ENCODE measurements at places on chromosomes 2 and 18.

DNA sequence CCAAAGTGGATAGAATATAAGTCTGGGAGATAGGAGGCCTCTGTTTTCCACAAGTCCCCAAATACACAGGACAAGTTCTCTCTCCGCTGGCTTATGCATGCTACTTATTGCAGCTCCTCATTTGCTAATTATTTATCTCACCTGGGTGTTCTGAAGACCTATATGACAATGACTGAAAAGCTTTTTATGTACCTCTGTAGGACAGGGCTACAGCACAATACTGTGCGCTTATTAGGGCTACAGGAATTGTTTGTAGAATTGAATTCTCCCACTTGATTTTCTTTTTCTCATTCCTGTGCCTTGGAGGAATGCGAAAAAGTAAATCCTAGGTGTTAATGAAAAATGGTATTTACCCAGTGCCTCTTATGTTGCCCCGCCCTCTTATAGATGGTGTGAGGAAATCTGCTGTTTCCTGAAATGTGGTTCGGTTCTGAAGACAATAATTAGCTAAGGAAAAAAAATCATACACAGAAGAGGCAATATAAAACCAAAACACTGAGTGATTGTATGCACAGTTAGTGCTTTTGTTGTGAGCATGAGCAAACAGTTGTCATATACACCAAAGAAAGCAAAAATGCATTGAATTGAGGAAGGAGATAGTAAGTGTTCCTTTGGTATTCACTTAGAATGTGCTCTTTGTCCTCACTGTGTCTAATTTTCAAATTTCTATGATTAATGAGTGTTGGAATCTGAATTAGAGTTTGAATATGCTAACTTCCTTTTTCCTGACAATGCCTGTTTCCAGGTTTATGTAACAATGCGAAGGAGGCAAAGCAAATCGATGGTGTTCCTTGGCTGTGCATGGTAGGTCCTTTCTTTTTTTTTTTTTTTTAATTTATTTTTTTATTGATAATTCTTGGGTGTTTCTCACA, 78.7 kb upstream of the PNPT1 start:
- no peak for DNase-seq

DNA sequence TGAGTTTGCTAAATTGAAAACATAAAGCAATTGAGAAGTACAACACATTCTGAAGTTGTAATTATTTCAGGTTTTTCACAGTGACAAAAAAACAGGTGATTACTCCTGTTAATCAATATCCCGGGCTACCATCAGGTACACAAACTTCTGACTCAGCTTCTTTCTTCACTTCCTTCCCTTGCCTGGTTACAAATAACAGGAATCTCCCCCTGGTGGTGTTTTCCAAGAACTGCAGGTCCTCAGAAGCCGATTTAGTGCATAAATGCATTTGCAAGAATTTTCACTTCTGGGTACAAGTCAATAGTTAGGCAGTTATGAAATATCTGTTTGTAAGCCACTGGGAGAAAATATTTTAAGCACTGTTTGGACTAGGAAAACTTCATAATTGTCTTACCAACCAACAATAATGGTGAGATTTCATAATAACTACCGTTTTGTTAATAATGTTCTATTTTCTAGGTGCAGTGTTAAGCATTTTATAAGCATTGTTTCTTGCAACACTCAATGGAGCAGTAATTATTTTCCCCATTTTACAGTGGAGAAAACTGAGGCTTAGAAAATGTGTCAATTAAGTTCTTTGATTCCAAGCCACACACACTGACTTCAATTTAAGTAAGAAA, 12.4 kb upstream of the GMCL1 start:
- DNase-seq: peak; percentile 38

GRCh38 chr2:15041429-15041837, 408.9 kb downstream of the LRATD1 start:
- DNase-seq: no peak

GRCh38 chr2:230234845-230235244, 9.3 kb downstream of the SP140 start:
- no peak for DNase-seq

GRCh38 chr2:71129114-71129901, 721 bp downstream of the MCEE start:
- no peak for DNase-seq

- DNase-seq: no peak
These were observed 60.1 kb upstream of the DLX2 start for GRCh38 chr2:172162739-172163336.

DNA sequence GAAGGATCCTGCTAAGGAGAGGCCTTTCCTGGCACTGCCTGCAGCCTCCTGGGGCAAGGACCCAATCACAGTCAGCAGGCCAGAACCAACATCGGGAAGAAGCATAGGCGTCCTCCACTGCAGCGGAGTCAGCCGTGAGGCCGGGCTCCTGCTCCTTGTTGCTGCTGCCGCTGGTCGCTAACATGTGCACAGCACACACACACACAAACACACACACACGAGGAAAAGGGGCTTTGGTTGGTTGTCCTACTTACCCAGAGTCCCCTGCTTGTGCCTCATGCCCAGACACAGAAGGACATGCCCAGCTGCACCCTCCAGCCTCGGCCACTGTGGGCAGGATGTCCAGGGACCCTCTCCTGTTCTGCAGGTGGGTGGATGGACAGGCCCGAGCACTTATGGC, 209.4 kb downstream of the GLI2 start:
- DNase-seq: no peak

DNA sequence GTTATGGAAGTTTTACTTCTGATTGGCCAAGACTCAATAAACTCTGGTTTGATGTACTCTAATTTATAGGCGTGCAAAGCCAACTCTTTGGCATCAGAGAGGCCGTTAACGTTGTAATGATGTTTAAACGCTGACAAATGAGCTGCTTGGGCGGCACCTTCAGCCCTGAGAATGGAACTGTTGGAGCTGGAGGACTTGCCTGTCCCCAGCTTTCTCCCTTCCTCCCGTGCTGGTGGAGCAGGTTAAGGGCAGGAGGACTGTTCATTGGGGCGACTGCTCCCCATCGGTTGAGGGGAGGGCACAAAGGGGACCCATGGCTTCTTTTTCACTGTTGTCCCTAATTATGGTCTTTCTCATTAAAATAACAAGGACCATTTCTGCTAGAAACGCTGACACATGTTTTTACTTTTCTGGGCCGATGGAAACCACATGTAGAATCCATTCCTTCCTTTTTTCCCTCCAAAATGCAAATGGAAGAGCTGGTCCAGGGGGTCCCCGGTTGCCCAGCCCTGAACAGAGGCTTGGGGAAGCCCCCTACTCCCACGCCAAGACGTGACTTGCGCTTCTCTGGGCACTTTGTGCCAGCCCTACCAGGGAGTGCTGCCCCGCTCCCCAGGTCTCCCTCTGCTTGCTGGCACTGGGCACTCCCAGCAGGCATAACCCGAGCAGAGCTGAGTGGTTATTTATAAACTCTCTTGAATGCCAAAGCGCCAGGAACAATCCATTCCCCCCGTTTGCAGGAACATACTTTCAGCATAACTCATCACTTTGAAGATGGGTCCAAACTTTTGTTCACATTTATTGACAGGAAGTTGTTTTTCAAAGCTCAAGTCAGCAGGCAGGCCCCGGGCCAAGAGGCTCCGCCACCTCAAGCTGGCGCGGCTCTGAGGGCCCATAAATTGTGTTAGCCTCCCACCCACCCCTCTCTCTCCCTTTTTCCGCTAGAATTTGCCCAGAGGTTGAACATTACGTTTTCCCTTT, 170.1 kb downstream of the ASB1 start:
- DNase-seq: no peak

DNA sequence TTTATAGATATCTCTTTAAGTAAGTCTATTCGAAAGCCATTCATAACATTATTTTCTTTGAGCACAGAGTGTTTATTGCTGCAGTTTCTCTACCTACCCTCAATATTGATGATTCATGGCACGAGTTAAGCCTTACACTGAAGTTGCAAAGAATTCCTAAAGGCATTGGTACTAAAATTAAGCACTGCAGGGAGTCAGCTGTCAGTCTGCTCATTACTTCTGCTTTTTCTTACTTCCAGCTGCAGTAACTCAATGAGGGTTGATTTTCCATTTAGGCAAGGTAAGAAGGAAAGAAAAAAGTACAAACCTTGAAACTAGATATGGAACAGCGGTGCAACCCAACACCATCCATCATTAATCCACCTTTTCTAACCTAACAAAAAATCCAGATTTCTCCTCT, 65.2 kb downstream of the RNF152 start:
- DNase-seq: no peak

GRCh38 chr18:13245481-13246000, 27.0 kb downstream of the LDLRAD4 start:
- no peak for DNase-seq

DNA sequence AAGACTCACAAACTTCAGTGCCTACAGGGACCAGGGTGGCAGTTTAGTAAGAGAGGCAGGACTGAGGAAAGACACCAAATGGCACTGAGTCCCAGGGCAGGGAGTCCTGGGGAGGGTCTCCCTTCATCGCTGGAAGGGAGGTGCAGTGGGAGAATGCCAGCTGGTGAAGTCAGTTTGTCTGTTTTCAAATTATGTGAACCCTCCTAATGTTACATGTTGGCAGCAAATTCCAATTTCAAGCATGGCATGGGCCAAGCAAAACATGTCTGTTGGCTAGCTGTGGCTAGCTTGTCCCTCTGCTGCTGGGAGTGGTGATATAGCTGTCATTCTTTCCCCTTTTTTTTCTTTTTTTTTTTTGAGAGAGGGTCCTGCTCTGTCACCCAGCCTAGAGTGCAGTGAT, 55.9 kb upstream of the HAAO start:
- DNase-seq: no peak

DNA sequence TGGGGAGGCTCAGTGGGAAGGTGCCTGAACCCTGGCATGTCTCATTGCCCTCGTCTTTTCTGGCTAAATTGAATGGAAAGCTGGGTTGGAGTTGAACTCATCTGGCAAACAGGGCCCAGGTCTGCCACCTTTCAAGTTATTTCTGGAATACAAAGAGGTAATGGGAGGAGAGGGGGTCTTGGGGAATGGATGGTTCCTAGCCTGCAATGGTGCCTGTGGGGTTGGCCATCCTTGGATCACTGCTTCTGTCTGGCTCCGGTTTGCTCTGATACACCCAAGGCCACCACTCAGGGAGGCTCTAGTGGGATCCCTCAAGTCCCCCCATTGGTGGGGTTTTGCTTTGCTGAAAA, 45.3 kb downstream of the PSD4 start:
- DNase-seq: no peak

GRCh38 chr2:67628892-67629291, 231.8 kb downstream of the ETAA1 start:
- no peak for DNase-seq

DNA sequence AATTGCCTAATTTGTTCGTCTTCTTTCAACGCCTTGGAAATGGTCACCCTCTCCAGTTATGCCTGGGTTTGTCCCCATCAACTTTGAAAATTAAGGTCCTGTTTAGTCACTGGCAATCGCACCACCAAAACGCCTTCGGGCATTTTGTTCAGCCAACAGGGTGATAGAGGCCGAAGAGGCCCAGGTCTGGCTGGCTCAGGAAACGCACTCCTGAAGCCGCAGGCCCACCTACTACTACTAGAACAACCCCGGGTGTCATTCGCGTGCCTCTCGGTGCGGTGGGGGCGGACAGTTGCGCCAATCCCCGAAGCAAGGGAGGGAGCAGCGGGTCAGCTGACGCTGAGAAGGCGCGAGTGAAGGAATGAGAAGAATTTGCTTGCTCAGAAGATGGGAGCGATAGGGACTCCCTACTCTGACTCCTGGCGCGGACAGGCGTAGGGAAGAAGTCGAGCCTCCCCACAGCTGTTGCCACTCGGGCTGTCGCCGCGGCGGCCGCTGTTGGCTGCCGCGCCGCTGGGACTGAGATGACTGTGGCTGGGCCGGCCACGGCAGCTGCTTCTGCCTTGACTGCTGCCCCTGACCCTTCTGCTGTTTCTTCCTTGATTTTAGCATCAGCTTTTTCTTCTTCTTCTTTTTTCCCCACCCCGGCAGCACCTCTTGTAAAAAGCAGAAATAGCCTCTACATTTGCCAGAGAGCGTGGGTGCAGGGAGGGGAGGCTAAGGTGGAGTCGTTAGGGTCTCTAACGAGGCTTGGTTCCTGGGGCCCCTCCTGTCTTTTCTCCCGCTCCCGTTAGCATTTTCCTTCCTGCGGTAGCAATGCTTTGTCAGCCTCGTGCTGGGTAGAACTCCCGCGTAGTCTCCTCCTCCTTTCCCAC, 387.6 kb downstream of the FIGN start:
- DNase-seq: no peak

GRCh38 chr2:231707625-231707926, 749 bp upstream of the PTMA start:
- no peak for DNase-seq

- DNase-seq: no peak
These were observed 49.1 kb downstream of the EML6 start for GRCh38 chr2:54772531-54772930.

GRCh38 chr18:2879889-2880288, 33.1 kb downstream of the EMILIN2 start:
- no peak for DNase-seq

DNA sequence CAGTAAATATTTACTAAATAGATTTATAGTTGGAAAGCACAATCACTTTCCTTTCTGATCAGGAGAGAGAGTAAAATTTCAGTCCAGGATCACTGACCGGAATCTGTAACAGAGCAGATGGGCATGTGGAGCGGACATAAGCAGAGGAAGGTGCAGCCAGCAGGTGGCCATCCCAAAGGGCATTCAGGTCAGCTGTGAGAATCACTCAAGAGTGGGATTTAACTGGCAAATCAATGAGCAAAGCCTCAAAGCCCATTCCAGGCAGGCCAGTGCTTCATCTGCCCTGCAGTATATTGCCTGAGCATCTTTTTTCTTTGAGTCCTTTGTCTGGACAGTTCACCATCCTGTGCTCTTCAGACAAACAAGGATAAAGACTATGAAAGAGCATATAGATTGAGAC, 166.4 kb upstream of the SLC14A2 start:
- no peak for DNase-seq

Measured in activated CD4-positive, CD25-positive, alpha-beta regulatory T cell (primary cell).